ENCODE measurements at places on chromosomes 12 and 14.

GRCh38 chr12:26195250-26195640 is at the start of gene SSPN:
Gene SSPN (plus strand): TSS chr12:26195573. CDS start chr12:26195673, 100 bp downstream.
- DNase-seq, result no peak

GRCh38 chr12:73308079-73308478 is 1035.9 kb downstream of the TRHDE start:
- DNase-seq, result no peak

GRCh38 chr12:128339126-128339520 is 72.2 kb downstream of the TMEM132C start:
- DNase-seq, result no peak

- DNase-seq, result no peak
Observed at GRCh38 chr12:58363971-58364370, 422.6 kb downstream of the ATP23 start.

GRCh38 chr12:57755454-57756372 is 810 bp downstream of the MARCHF9 start:
- DNase-seq, result peak; percentile 31

GRCh38 chr14:67620217-67620785 is 581 bp downstream of the ARG2 start:
- DNase-seq, result no peak

DNA sequence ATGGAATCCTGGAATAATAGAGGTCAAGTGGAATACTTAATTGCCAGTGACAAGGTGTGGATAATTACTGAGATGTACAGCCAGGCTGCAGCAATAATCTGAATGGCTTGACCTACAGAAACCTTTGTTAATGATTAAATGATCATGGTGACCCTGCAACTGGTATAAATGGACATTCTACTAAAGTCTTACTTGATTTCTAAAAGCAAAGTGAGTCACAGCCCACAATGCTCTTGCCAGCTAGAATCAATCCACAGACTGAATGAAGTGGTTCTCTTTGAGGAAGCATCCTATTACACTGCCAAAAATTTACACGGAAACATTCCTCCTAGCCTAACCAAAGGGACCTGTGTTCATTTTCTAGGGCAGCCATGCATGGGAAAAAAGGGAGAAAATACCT is 518.5 kb downstream of the SOX5 start:
- DNase-seq, result no peak

DNA sequence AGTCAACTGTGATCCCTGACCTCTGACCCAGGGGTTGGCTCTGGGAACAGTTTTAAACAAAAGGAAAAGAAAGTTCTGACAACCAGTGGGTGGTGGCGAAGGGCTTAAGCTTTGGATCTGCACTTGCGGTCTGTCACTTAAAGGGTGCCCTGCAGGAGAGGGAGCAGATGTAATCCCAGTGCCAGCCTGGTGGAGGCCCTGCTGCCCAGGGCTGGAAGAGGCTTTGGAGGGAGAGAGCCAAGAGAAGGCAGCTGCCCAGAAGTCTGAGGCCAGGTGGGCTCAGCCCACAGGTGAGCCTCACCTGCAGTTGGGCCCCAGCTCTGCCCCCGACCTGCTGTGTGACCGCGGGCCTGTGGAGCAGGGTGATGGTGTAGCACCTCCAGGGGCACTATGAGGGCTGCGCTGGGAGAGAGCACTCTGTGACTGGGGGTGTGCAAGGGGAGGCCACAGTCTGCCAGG is 19.1 kb downstream of the SH2B3 start:
- DNase-seq, result no peak

DNA sequence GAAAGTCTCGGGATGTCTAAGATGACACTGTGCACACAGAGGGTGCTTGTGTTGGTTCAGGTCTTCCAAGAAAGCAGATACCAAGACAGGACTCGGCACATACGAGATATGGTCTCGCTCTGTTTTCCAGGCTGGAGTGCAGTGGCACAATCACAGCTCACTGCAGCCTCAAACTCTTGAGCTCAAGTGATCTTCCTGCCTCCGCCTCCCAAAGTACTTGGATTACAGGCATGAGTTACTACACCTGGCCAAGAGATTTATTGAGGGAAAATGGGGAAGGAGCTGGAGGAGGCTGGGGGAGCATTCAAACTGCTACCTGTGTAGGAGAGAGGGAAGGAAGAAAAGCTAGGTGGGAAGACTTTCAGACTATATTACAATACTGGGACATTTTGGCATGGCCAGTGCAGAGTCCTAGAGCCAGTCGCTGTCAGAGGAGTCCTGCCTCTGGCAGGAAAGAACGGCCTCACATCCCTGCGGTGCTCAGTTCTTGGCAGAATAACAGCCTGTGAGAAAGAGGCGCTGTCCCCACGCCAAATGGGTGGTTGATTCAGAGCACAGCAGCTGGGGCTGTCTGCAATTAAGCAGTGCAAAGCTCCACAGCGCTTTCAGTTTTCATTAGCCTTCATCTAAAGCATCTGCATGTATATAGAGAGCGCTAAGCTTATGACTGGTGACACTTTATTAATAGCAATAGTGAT is 18.3 kb downstream of the SLC17A8 start:
- DNase-seq, result no peak

- no peak for DNase-seq
Observed at GRCh38 chr12:69949311-69950002, 124.4 kb downstream of the MYRFL start.

GRCh38 chr12:108594-108993 is 42.0 kb downstream of the IQSEC3 start:
- no peak for DNase-seq
